ENCODE measurements at places on chromosomes 7 and 10. TPM values are rescaled to one million over a fixed set of nuclear protein-coding genes. Genes with fewer than 3 reads are reported as not detected.

Gene SPDYE2B
- total RNA-seq, result not detected

Gene GIMAP6
- total RNA-seq, result not detected

Gene OR6V1
- not detected for total RNA-seq

Gene H2BK1
- total RNA-seq, result not detected

Gene EVX1
- 0.13 TPM for total RNA-seq

Gene HACD1
- 54.4 TPM for total RNA-seq

Gene GRID2IP
- total RNA-seq, result not detected

Gene BICC1
- total RNA-seq, result 17.1 TPM

Gene SUGCT
- total RNA-seq, result 0.58 TPM

Gene NPC1L1
- 0.06 TPM for total RNA-seq

Gene GRB10
- 62.1 TPM for total RNA-seq

Gene MORN4
- total RNA-seq, result 6.5 TPM

Gene CALHM1
- total RNA-seq, result not detected

Gene RET
- 0.36 TPM for total RNA-seq

Gene PON1
- total RNA-seq, result 1.3 TPM

Gene CCL26
- 7.7 TPM for total RNA-seq

Gene PLOD3
- total RNA-seq, result 77.9 TPM

Gene AOC1
- 0.06 TPM for total RNA-seq

Gene PRPS1L1
- not detected for total RNA-seq

Gene DDIT4
- total RNA-seq, result 405 TPM

Gene HTR7
- 0.24 TPM for total RNA-seq

Gene SUMF2
- 111 TPM for total RNA-seq

Gene MKI67
- 57.6 TPM for total RNA-seq

Gene NUTM2E
- total RNA-seq, result 0.47 TPM

Gene MYOF
- total RNA-seq, result 215 TPM

Gene PCGF5
- total RNA-seq, result 42.6 TPM

Gene TAC1
- total RNA-seq, result not detected

Gene STOX1
- 0.64 TPM for total RNA-seq

Gene GTPBP4
- total RNA-seq, result 97.8 TPM

Gene SEMA3A
- total RNA-seq, result 3.9 TPM

Gene C7orf57
- 0.31 TPM for total RNA-seq

Gene LRRD1
- total RNA-seq, result not detected

Gene MTPN
- 112 TPM for total RNA-seq

Gene ATP6V0A4
- 0.30 TPM for total RNA-seq

Gene HYCC1
- 18.4 TPM for total RNA-seq

Gene GSDME
- 52.7 TPM for total RNA-seq

Measured in A549 treated with Hydrocortisone at 1 μM for 4 hours (cell line).